ENCODE measurements at places on chromosomes 1 and 21. TPM values are rescaled to one million over a fixed set of nuclear protein-coding genes. Genes with fewer than 3 reads are reported as not detected.

GRCh38 chr1:38744452-38745350 lies 114.9 kb downstream of the RRAGC start:
- no peak for DNase-seq

DNA sequence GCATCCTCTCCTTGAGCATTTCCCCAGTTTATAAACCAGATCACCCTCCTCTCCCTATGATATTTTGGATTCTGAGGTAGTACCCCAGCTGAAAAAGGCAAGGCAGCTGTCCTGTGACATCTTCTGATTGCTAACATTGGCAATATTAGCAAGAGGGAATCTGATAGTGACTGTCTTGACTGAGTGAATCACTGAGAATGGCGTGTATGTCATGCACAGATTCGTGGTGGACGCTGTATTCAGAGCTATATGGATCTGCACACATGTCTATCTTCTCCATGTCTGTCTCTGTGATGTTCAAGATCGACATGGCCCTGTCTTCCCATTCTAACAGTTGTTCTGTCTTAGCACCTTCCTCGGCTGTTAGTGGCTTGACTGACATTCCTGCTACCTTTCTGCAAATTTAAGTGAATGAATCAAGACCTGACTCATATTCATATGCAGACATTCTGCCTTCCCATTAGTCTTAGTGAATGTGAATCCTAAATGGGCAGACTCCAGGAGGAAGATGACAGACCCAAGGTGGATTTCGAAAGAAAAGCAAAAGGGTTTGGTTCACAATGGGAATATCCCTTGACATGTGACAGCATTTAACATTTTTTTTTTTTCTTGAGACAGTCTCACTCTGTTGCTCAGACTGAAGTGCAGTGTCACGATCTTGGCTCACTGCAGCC lies 97.7 kb downstream of the PGBD5 start:
- no peak for DNase-seq

- no peak for DNase-seq
Measured at GRCh38 chr1:4755864-4756504, 101.6 kb downstream of the AJAP1 start.

DNA sequence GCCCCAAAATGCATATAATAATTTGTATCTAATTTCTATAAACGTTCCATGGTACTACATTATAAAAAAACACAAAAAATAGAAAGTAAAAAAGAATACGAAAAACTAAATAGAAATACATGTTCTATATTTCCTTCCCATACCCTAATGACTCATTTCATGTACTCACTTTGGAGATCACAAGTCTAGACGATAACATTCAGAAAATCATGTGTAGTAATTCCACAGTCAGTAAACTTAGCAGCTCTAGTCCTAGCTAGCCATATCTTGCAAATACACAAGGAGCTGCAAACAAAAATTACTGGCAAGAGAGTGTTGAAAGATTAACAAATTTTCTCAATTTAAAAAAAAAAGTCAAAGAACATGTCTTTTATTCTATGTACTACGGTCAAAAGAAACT lies 1.4 kb downstream of the GOLPH3L start:
- DNase-seq: no peak

Gene CRNN
- total RNA-seq: not detected
